ENCODE measurements at places on chromosomes 16 and 17.
A peak's percentile ranks its signal among the peaks of the same experiment; 100 is the strongest.

DNA sequence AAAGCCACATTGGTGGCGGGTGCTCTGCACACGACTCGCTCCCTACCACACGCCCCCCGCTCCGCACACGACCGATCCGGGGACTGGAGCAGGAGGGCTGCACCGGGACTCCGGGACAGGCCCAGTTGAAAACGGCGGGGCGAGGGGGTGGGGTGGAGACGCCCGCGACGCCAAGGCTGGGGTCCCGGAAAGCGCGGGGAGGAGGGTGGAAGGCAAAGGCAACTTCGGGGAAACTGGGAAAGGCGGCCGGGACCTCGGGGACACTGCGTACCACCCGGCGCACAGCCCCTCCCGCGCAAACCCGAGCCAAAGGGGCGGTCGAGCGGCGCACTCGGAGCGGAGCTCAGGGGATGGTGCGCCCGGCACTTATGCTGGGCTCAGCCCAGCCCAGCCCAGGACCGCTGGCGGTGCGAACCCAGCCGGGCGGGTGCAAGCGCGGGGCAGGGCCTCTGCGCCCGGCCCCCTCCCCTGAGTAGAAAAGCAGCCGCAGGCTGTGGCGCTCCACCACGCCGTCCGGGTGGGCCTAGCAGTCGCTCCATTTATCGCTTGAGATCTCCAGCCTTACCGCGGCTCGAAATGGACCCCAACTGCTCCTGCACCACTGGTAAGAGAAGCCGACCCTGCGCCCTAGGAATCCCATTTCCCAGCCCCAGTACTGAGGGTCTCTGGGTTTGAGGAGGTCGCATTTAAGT is at the start of gene MT1M:
MT1M (plus strand) TSS at position 504 of the 692 bp plus-strand sequence; CDS start at position 577, 73 bp downstream.
- no peak for DNase-seq

DNA sequence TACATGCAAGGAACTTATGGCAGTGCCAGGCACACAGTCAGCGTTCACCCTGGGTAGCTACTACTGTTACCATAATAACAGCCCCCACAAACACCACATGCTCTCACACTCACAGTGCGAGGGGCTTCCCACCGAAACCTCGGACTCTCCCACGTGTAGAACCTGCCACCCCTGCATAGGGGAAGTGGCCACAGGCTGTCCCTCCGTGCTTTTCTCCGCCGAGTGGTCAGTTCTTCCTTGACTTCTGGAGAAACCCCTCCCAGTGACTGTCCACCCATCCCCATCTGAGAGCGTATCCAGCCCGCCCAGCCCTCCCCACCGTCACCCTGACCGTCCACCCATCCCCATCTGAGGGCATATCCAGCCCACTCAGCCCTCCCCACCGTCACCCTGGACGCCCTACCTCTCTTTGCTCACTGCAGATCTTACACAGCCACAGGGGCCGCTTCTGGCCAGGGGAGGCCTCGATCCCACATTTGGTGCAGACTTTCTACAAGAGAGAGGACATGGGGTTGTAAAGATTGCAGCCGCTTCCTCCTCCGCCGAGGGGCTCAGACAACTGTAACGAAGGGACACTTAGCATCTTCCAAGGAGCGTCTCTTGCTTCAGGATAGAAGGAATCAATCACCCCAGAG is 71.1 kb downstream of the RPH3AL start:
- no peak for DNase-seq

GRCh38 chr17:74864297-74864865 is 4.7 kb upstream of the GRIN2C start:
- no peak for DNase-seq

DNA sequence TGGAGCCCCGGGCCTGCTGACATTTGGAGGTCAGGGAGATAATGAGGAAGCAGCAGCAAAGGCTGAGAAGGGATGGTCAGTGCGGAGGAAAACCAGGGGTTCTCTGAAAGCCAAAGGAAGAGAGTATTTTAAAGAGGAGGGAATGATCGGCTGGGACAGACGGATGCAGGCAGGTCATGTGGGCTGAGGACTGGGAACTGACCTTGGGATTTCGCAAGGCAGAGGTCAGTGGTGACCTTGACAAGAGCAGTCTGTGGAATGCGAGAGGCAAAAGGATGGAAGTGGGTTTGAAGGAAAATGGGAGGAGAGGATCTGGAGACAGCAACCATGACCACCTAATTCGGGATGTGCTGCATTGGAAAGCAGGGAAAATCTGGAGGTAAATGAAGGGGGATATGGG is 10.2 kb downstream of the EFTUD2 start:
- DNase-seq, result no peak

DNA sequence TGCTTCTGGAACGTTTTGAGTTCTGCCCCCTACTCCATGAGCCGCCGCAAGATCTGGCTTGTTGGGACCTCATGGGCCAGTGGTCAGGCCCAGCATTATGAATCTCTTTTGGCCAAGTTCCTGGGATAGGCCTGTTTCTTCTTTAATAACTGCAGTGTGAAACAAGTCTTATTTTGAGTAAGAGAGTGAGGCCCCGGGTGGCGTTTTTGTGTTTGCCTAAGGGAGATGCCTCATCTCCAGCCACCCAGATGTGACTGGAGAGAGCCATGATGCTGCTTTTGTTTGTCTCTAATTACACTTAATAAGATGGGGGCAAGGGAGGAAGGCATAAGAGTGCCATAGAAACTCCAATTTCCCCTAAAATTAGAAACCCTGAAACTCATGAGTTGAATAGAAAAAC is 39.8 kb downstream of the KSR1 start:
- no peak for DNase-seq

DNA sequence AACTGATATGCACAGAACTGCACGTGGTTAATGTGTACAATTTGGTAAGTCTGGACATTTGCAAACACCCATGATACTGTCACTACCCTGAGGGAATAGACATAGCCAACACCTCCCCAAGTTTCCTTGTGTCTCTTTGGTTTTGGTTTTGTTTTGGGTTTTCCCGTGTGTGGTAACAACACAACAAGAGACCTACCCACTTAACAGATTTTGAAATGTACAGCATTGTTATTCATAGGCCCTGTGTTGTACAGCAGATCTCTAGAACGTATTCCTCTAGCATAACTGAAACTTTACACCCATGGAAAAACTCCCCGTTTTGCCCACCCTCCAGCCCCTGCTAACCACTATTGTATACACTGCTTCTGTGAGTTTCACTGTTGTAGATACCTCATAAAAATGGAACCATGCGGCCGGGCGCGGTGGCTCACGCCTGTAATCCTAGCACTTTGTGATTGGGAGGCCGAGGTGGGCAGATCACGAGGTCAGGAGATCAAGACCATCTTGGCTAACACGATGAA is 76.3 kb upstream of the TBC1D3K start:
- DNase-seq, result no peak

DNA sequence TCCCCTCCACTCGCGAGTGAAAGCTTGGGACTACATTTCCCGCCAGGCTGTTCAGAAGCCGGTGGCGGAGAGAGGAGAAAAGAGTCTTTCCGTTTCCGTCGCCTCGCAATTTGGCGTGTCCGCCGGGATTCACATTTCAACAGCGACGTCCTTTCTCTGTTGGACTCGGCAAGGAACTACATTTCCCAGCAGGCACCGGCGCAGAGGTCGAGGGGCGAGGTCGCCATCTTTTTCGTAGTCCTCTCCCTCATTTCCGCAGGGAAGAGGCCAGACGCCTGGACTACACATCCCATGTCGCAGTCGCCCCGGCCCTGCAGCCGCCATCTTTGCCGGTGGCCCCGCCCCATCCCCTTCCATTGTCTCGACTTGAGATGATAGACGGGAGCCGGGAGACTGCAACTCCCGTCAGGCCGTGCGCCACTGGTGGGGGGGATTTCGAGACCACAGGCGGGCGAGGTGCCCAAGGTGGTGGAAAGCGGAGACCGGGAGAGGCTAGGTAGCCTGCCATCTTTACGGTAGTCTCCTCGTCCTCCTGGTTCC is 882 bp upstream of the FBXL19 start:
- peak; percentile 100 for DNase-seq

- peak; percentile 61 for DNase-seq
These were observed 140.0 kb downstream of the CHD9NB start for GRCh38 chr16:52912565-52913173.

DNA sequence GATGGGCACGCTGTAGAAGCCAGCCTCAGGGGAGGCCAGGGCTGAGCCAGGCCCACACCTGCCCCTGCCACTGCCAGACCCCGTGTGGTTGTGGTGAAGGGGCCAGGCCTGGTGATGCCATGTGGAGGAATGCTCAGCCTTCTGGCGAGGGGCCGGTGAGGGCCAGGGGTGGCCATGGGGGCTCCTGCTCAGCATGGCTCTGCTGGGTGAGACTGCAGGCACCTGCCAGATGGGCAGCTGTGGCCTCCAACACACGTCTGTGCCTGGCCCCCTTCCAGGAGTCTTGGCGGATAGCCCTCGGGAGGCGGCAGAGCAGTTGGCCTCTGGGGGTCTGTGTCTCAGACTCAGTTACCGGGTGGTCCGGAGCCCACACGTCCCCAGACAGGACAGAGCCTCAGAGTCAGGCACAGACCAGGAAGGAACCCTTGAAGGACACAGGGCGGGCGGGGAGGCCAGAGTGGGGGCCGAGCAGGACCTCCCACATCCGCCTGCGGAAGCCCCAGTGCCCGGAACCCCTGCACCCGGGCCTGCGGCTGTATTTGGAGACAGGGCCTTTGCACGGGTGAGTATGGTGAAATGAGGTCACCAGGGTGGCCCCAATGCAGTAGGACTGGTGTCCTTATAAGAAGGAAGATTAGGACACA is 22.5 kb upstream of the CHMP6 start:
- DNase-seq, result no peak

DNA sequence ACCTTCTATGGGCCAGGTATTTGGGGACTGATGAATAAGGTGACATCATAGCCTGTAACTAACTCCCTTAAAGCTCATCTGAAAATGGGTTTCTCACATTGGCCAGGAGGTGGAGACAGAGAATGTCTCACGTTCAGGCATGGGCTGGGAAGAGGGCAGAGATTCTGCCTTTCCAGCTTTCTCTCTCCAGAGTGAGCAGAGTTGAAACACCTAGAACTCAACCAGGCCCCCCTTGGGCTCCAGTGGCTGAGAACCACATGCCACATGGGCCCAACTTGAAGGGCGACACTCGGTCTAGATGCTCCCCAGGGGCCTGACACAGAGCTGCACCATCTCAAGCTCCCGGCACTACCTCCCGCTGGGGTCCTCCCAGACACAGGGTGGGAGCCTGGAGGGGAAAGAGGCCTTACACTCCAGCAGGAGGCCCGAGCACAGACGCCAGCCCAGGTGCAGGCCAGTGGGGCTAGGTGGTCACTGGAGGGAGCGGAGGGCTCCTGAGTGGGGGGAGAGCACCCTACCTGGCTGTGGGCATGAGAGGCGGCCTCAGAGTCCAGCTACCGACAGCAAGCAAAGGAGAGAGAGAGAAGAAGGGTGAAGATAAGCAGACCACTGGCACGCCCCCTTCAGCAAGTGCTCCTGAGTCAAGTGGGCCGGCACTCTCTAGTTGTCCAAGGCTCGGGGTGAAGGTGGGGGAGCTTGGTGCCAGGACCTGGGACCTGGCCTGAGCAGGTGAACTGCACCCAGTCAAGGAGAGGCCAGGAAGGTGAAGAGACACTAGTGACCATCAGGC is 55.9 kb downstream of the MYO18A start:
- DNase-seq, result peak; percentile 88

GRCh38 chr17:48619826-48620449 is 4.8 kb upstream of the HOXB8 start:
- no peak for DNase-seq

GRCh38 chr17:45155483-45155882 is 6.2 kb upstream of the HEXIM2 start:
- no peak for DNase-seq

GRCh38 chr16:50299508-50300105 is 33.3 kb downstream of the ADCY7 start:
- DNase-seq, result no peak

- DNase-seq, result peak; percentile 67
These were observed 140.7 kb downstream of the KATNIP start for GRCh38 chr16:27690608-27691007.

- peak; percentile 95 for DNase-seq
These were observed 44.4 kb upstream of the MED13 start for GRCh38 chr17:62109378-62109902.

DNA sequence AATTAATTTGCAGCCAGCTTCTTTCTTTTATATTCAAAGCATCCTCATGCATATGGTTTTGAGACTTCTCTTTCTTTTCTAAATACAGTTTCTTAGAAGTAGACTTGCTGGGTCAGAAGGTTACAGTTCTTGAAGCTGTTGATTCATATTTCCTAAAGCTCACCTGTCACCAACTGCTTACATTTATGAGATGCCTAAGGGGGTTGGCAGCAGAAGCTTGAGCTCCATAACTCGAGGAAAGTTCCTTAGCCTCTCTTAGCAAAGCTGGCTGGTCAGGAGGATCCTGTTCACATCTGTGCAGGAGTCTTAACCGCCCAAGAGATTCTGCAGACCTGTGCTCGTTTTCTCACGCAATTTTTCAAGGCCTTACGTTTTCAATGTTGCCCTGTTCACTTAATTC is 218.8 kb downstream of the SNX29 start:
- DNase-seq, result no peak

DNA sequence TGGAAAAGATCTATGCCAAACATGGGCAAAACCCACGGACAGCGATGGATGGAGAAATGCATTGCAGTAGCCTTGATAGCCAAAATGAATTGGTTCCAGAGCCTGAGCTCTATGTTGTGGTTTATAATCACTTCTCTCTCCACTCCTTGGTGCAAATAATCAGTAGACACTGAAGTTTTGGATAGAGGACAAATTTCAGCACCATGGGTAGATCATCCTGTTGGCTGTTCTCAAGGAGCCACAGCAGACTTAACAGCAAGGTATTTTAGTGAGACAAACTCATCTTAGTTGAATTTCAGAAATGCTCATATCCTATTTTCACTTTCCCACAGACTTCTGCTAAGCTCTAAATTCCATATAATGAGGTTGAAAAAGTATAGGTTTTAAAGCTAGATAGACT is 88.3 kb upstream of the CCL1 start:
- DNase-seq, result peak; percentile 1

GRCh38 chr17:72901657-72902056 is 190.8 kb downstream of the SLC39A11 start:
- DNase-seq, result peak; percentile 15

DNA sequence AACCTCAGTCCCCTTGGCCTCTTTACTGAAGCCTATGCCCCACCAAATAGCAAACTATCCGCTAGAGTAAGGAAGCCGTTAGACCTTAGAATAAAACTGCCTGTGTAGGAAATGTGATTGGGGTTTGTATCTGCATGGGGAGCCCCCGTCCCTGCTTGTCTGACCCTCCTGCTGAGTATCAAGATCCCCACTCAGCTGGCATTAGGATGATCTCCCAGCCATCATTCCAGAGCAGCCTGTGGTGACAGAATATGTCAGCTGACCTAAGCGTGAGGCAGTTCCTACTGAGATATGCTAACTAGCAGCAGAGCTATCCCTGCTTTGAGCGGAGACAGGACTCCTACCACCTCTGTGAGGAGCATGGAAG is 645 bp upstream of the GFOD2 start:
- DNase-seq, result peak; percentile 69
